ENCODE measurements at places on chromosomes 4 and X. TPM values are rescaled to one million over a fixed set of nuclear protein-coding genes. Genes with fewer than 3 reads are reported as not detected.

ATP2B3 gene
- under 0.01 TPM for total RNA-seq

WNK3 gene
- total RNA-seq: 1.3 TPM

AMOT gene
- total RNA-seq: 8.1 TPM

PPEF2 gene
- not detected for total RNA-seq

PAK3 gene
- 2.0 TPM for total RNA-seq

GAGE12G gene
- not detected for total RNA-seq

LUZP4 gene
- total RNA-seq: not detected

IL2 gene
- not detected for total RNA-seq

Data from mesangial cell (primary cell).